ENCODE measurements at places on chromosomes 16 and 17.
A peak's percentile ranks its signal among the peaks of the same experiment; 100 is the strongest.

DNA sequence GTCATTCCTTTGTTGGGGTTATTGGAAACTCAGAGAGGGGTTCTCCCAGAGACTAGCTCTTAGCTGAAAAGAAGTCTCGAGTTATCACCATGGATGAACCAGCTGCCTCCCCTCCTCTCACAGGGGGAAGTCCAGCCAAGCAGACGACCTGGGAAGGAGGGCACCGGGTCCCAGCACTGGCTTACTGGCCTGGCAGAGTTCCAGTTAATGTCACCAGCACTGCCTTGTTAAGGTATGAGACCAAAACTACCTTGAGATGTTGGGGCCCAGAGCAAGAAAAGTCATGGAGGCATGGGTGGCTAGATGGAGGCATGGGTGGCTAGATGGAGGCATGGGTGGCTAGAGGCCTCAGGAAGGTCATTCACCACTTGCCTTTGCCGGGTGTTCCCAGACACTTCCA is 72.4 kb downstream of the WIPI1 start:
- DNase-seq = no peak

DNA sequence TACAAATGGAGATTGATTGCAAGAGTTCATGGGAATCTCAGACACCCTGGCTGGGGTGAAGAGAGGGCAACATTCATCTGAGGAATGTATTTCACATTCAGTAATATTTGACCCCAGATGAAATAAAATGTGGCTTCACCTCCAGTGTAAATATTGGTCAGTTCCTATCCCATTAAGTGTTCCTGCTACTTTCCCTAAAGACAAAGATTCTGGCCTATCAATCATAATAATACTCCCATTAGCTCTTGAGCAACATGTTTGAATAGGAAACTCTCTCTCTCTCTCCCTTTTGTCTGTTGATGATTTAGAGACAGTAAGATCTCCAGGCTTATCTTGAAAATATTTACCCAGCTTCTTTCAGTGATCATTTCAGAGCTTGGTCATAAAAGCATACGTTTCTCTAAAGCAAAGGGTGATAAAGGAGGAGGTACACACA is 70.1 kb downstream of the KCNJ2 start:
- DNase-seq = no peak

- DNase-seq = no peak
Measured at GRCh38 chr16:18782697-18783429, 7.3 kb downstream of the RPS15A start.

- DNase-seq = no peak
Measured at GRCh38 chr17:79752175-79752574, 21.4 kb downstream of the ENPP7 start.

DNA sequence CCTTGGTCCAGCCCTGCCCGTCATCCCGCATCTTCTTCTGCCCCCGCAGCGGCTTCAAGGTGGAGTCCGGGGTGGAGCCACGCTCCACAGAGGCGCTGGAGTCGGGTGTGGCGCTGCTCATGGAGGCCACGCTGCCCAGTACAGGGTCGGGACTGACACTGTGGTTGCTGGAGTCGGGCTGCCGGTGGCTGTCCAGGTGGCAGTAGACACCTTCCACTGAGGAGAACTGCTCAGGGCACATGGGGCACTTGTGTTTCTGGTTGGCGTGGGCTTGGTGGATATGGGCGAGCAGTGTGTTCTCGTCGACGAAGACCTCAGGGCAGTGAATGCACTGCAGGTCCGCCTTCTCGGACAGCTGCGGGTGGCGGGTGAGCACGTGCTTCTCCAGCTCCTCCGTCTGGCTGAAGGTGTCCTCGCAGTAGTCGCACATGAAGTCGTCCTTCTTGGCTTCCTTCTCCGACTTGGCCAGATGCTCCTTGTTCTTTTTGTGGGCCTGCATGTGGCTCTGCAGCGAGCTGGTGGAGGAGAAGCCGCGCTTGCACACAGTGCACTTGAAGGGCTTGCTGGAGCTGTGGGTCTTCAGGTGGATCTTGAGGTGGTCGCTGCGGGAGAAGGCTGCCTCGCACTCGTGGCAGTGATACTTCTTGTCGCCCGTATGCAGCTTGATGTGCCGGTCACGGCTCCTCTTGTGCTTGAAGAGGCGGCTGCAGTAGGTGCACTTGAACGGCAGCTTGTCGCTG is 217.8 kb downstream of the ZNF423 start:
- DNase-seq = no peak

DNA sequence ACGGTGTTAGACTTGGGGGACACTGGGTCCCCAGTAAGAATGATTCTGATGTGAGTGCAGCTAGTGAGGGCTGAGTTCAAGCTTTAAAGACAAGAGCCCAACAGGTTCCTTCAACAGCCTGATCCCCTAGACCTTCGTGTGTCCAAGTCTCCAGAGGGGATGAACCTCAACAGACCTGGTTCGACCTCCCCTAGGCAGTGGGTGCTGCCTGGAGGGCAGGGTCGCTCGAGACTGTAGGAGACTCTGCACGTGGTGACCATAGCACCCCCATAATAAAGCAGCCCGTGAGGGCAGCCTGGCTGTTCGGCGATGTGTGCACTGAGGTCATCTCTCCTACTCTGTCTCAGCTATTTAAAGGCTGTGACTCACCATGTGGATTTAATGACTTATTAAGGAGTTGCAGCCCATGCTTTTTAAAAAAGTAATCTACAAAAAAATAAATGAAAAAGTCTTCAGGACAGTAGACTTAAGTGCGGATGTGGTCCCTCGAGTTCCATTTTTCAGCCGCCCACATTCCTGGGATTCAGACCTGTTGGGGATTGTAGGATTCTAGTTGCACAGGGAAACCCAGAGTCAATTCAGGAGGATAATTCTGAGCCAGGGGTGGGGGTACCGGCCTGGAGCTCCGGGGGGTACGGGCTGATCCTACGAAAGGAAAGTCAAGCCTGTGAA is 23.4 kb upstream of the METRNL start:
- no peak for DNase-seq

DNA sequence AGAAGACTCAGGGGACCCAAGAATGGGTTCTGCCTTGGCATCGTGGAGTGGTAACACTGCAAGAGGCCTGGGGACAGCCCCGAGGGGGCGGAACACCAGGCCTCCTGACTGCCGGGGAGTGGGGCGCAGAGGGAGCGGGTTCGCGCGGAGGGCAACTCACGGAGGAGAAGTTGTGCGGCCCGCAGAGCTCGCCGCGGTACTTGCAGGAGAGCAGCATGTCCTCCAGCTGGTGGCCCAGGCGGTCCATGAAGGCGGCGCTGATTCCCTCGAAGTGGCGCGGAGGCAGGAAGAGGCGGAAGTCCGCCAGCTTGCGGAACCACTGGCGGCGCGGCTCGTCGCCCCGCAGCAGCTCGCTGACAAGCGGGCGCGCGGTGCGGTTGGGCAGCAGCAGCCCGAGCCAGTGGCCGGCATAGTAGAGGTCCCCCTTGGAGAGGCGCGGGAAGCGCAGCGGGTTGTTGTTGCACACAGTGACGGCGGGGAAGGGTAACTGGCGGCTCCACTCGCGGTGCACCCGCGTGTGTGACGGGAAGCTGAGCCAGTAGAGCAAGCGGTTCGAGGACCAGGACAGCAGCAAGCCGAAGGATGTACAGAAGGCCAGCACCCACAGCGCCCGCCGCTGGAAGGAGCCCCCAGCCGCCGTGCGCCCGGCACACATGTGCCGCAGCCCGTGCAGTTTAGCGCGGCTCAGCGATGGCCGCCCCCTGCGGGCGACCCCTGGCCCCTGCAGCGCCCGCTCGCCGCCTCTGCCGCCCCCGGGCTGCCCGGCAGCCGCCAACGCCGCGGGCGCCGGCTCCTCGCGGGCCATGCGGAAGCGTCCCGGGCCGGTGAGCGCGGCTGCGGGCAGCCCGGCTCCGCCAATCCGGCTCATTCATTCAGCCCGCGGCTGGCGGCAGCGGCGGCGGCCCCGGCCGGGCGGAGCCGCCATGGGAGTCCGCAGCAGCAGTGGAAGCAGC is 1.6 kb downstream of the ASIC2 start:
- no peak for DNase-seq

- DNase-seq = no peak
Measured at GRCh38 chr17:11349106-11349505, 108.1 kb downstream of the SHISA6 start.

DNA sequence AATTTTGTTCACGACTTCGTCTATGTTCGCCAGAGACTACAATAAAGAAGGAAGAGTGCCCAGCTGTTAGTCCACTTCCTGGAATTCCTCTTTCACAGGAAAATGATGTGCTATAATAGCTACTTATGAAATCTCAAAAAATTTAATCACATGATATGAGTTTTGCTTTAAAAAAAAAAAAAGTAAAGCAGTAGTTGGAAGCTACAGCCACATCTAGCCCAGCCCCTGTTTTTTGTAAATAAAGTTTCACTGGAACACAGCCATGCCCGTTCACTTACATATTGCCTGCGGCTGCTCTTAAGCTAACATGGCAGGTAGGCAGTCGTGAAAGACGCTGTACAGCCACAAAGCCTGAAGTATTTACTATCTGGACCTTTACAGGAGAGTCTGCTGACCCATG is 15.3 kb downstream of the VPS53 start:
- DNase-seq = no peak

GRCh38 chr17:78256707-78257591 is 25.5 kb downstream of the TMEM235 start:
- no peak for DNase-seq

GRCh38 chr17:15963670-15964110 is 18.8 kb downstream of the ADORA2B start:
- no peak for DNase-seq

GRCh38 chr17:41390411-41390938 is 6.9 kb downstream of the KRT31 start:
- DNase-seq = no peak

GRCh38 chr16:87416826-87417527 is 24.8 kb downstream of the MAP1LC3B start:
- DNase-seq = peak; percentile 30

GRCh38 chr16:49026566-49027181 is 255.0 kb downstream of the CBLN1 start:
- no peak for DNase-seq

DNA sequence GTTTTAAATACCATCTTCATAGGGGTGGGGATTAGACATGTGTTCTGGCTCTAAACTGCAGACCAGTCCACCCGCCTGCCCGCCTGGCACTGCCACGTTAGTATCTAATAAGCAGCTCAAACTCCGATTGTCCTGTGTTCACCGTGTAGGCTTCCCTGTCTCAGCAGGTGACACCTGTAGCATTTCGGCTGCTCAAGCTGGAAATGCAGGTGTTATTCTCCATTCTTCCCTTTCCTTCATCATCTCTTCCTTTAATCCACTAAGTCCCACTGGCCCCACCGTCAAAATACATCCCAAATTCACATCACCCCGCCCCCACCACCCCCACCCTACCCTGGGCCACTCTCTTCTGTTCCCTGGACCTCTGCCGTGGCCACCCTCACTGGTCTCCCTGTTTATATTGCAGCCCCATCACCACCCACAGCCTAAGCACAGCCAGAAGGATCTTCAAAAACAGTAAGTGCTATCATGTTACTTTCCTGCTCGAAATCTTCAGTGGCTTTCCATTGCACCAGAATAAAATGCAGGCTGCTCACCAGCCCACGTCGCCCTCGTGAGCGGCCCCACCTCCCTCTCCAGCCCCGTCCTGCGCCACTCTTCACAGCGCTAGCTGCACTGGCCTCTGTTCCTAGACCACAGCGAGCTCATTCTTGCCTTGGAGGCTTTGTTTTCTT is 65.1 kb downstream of the RTN4RL1 start:
- DNase-seq = no peak

GRCh38 chr17:45578516-45579455 is 88.3 kb upstream of the PLEKHM1 start:
- no peak for DNase-seq

DNA sequence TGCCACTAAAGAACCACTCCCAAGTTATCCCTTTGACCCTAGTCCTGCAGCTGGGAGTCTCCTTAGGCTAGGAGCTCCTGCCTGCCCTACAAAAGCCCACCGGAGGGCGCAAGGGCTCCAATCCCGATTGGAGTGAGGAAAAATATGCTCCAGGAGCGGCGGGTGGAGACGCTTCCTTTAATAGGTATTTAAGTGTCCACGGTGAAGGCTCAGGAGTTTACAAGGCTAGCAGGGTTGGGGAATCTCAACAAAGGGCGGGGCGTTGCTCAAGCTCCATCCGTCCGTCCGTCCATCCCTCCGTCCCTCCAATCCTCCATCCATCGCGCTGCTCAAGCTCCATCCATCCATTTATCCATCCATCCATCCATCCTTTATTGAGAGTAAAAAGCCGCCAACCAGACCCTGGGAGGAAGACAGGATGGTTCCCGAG is 556 bp upstream of the SPNS1 start:
- DNase-seq = no peak

DNA sequence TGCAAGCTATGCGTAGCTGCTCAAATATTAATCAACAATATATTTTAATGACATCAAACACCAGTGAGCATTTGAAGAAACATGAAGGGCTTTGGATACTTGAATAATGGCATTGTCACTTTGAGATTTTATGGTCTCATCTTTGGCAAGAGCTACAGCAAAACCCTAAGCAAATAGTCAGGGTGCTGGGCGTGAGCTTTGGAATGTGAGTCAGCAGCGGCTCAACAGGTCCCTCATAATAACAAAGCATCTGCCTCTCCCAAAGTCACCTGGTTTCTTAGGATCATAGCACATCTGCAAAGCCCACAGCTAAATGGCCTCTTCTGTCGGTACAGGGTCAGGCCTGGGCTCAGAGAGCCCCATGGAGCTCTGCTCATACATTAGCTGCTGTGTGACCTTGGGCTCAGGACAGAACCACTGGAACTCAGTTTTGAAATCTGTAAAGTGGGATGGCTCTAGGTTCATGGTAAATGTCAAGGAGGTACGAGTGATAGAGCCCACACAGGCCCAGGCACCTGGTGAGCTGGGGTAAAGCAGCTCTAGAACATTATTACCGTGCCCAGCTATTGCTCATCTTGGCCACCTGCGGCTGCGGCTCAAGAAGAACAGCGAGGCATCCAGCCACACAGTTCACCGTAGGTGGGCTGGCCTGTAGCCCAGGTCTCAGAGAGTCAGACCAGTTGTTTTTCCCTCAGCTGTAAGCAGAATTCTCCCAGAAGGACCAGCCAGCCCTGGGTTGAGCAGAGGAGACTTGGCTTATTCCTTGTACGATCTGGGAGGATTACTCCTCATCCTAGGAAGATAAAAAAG is 544.5 kb upstream of the CDH11 start:
- no peak for DNase-seq

- DNase-seq = no peak
Measured at GRCh38 chr17:14070344-14070984, 1.2 kb downstream of the COX10 start.

GRCh38 chr16:47617732-47618131 is 156.6 kb downstream of the PHKB start:
- DNase-seq = no peak

DNA sequence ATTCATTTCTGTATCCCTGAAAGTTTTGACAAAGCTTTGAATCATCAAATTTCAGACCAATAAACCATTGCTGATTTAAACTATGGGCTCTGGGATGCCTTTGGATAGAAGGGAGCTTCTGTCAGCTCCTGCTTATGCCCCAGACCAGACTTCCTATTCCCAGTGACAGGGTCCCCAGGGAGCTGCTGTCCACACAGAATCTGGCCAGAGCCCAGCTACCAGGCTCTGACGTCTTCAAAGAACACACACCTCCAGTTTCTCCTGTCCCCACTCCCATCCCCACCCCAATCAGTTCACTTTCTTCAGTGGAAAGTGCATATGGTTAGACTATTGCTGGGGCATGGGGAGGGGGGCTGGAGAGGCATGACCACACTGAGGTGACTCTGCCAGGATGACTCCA is 51.6 kb upstream of the SREBF1 start:
- no peak for DNase-seq

GRCh38 chr16:50354629-50355456 is 13.9 kb downstream of the BRD7 start:
- peak; percentile 49 for DNase-seq

Measured in CD4-positive, alpha-beta T cell treated with Interleukin-10 for 1 hour (primary cell).